GM04503 (cell line): ENCODE measurements at places on chromosomes 7 and 10.

DNA sequence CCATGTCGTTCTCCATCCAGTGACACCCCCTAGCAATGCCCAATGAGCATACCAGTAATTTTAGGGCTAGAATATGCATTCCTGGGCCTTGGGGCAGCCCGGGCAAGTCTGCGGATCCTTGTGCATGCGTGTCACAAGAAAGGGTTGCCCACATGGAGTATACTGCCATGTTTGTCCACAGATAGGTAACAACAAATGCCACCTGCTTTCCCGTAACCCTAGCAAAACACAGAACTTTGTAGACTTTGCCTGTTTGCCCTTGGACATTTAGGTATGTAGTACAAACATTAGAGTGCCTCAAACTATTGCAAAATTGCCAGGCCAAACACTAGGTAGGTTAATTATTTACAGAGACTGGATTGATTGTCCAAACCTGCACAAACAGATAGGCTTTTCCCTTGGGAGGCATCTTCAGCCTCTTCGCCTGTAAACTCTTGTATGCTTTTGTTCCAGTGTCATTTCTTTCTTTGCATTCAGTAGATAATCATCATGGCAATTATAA lies 117.0 kb downstream of the ADCY1 start:
- no peak for DNase-seq

DNA sequence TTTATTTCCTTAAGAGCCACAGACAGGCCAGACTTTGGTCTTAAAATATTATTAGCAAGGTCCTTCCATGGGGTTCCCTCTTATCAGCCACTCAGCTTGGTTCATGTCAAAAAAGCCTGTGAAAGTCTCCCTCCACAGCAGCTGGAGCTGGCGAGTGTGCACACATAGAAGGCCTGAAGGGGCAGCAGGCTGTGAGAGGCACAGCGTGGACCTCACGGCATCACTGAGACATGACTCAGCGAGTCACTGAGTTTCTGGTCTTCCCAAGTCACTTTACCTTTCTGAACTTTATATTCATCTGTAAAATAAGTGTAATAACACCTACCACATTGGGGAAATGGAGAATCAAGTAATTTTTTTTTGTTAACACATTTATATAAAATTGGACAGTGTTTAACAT lies 8.7 kb downstream of the TAF3 start:
- DNase-seq: no peak

- DNase-seq: peak; percentile 95
These were observed 11.7 kb downstream of the CPA5 start for GRCh38 chr7:130356121-130356875.

GRCh38 chr7:151132461-151133205 lies 34.9 kb downstream of the GBX1 start:
- no peak for DNase-seq

DNA sequence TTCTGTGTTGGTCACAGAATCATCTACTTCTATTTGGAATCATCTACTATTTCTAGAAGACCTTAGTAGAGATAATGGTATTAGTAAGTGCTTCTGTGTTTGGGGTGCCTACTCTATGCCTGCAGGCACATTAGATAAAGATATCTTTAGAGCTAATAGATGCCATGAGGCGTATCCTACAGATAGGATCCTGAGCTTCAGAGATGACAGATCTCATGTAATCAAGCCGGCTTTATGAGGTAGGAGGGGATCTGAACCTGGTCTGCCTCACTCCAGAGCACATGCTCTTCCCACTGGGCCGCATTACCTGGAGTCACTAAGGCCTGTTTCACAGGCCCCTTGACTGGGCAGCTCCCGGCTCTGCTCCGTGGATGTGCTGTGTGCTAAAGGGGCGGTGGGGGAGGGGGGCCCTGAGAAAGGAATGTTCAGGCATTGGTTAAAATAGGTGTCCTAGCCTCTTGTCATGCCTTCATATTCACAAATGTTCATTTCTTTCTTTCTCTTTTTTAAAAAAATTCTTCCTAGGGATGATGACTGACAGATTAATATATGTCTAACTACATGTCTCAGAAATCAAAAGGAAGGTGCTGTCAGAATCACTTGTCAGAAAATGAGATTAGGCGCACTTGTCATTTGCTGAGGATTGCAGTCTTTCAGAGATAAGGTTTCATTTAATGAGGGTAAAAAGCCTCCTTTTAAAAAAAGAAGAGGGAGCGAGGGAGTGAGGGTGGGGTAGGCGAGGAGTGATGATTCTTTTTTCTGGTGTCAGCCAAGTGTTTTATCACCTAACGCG lies 458.0 kb upstream of the GALNT17 start:
- no peak for DNase-seq
